Ovary (tissue), 10 donors: ENCODE measurements at places on chromosomes 7 and 10.

DNA sequence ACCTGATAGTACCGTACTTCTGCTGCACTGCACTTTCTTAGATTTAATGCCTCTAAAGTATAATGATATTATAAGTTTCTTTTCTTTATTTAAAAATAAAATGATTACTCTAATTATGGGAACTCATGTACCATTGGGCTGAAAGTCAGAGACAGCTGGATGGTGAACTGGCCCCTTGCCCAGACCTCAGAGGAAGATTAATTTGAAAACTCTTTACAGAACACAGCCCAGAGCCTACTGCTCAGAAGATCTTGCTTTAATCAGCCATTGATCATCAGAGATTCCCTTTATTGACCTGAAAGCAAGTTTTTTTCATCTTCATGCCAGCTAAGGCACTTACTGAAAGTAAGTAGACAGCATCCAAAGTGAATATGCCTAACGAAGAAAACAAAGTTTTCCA lies 341.7 kb downstream of the GFRA1 start:
- no peak for DNase-seq

- DNase-seq, result no peak
Measured at GRCh38 chr7:132650498-132650897, 74.2 kb upstream of the PLXNA4 start.

DNA sequence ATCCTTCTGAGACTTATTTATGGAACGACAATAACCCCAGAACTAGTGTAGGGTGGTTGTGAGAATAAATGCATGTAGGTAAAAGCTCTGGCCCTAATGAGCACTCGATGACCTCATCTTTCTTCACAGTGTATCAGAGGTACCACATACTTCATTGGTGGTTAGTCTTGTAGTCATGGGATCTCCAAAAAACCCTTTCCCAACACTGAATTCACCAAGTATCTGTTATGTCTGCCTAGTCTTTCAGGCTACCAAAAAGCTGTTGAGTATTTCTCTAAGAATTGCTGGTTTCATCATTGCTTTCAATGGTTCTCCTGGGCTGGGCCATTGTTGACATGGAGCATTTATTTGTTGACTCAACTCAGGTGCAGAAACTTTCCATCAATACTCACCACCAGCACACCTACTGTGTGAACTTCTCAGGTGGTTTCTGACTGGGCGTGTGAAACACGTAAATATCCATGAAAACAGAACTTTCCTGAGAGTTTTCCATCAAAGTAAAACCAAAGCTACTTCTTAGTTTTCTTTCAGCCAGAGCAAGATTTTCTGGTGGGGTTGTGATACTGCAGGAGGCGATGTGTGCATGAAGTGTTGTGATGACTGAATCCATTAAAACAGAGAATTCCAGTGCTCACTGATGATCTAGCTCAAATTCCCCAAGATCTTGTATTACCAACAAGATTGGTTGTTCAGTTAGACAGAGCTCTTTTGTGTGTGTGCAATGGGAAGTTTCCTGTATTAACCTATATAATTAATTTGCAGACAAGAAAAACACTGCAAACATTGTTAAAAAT lies 51.4 kb upstream of the SLC35B4 start:
- DNase-seq, result no peak

GRCh38 chr10:31170636-31171035 lies 139.0 kb upstream of the ZNF438 start:
- no peak for DNase-seq

GRCh38 chr7:125336326-125336725 lies 406.7 kb upstream of the POT1 start:
- DNase-seq, result no peak

DNA sequence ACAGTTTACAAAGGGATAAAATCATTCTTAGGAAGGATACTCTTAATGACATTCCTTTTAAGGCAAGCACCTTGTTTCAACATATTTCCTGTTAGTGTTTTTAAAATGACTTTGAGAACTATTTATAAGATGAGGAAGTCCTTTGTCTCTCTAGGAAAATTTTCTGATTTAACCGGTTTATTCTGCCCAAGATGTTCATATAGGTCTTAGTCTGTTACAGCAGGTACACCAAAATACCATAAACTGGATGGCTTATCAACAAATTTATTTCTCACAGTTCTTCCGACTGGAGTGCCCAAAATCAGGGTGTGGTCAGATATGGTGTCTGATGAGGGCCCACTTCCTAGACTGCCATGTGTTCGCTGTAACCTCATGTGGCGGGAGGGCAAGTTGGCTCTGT lies 77.9 kb downstream of the GSAP start:
- no peak for DNase-seq

DNA sequence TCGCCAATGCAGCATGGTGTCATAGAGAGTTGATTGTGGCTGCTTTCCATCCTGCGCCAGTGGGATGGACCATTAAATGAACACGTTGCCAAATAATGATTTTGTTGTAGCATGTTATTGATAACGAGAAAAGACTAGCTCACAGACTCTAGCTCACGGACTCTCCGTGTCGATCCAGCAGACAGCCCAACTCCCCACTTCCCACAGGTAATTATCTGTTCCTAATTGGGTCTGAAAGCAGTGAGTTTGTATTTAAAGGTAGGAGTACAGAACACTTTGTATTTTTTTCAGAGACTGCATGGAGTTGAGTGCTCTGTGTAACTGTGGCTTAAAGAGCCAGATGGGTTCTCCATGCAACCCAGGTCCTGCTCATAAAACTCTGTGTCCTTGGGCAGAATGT lies 1250.5 kb downstream of the TYW1 start:
- DNase-seq, result no peak

DNA sequence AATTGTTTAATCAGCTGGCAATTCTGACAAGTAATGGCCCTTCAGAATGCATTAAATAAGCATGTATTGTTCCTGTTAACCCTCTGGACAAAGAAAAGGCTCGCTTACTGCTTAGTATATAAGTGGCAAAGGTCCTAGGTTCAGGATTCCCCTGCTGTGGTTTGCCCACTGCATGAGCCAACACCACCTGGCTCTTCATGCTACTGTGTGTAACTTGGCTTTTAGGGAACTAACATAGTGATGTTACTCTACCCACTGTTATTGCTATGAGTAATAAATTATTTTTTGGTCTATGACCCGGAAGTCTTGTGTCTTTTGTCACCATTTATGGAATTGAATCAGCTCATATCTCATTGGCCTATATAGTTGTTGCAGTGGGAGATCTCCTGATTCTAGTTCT lies 791.7 kb upstream of the PHF14 start:
- DNase-seq, result no peak

DNA sequence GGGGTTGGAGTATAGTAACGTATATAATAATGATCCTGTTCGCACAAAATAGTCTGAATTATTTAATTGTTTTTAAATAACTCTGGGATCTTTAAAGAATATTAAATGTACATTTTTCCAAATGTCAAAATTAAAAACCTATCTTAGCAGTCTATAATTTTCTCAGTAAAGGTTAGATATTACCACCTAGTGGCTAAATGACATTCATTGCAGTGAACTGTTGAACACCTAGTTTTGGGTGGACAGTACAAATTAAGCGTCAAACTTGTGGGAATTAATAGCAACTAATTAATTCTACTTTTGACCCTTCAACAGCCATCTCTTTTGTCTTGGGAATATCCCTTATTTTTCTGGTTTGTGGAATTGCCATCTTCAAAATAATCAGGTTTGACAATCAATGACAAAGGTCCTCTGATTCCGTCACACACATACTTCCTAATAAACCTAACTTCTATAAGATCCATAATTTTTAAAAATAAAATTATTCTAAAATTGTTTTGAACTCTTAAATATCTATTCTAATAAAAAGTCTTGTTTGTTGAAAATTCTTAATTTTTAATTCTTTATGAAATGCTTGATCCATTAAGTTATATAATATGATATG lies 165.7 kb downstream of the SEMA3D start:
- DNase-seq, result no peak

DNA sequence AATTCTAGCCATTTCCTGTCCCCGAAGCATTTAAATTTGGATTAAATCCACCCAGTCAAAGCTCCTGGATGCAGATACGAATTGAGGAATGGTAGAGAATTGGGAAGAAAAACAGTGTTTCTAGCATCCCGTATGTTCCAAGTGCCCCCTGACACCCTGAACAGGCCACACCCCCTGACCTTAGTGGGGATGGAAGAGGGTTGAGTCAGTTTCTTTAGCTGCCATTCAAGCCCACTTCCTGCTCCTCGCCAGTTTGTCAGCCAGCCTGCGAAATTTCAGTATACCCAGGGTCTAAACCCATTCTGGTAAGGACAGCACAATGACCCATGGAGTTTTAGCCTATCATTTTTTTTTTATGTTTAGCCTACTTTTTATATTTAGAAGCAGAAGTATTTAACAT lies 101.1 kb downstream of the PKD1L1 start:
- no peak for DNase-seq

DNA sequence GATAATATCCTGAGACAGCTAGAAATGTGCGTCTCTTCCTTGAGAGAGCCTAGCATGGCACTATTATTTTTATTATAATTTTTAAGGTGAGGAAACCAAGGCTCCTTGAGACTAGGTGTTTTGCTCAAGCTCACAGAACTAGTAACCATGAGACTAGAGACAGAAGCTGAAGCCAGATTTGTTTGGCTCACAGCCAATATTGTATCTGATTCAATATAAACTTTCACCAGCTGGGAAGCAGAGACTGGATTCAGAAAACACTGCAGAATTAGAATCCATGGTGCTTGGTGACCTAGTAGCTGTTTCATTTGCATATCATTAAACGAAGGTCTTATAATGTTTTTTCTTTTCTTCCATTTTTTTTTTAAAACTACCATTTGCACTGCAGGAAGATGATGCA lies 64.4 kb downstream of the DNAJB9 start:
- no peak for DNase-seq

DNA sequence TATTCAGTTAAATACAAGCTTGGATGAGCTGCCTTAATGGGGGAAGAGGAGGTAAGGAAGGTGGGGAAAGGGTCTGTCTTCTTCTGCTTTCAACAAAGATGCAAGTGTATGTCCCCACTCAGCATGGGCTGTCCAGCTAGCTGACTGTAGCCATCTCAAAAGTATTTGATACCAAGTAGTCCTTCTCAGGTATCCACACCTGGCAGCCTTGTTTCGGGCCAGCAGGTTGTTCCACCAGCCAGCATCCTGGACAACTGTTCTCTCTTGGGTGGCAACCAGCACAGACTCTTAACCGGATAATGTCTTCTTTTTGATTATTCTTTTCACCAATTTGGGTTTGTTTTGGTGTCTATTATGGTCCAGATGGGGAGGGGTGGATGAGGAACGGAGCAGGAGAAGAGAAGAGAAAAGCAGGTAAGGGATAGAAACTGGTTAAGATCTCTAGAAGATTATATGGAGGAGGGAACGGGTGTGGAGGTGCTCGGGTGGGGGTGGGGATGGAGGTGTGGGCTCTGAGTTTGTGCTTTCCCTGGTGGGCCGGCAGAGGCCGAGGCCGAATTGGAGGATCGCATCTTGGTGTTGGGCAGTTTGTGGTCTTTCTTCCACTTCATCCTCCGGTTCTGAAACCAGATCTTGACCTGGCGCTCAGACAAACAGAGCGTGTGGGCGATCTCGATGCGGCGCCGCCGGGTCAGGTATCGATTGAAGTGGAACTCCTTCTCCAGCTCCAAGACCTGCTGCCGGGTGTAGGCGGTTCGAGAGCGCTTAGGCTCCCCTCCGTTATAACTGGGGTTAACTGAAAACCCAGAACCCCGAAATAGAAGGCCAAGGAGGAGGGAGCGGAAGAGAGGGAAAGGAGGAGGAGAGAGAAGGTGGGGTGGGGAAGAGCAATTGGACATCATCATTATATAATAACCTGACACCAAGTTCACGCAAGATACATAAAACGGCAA lies 1.5 kb downstream of the HOXA4 start:
- peak; percentile 59 for DNase-seq

DNA sequence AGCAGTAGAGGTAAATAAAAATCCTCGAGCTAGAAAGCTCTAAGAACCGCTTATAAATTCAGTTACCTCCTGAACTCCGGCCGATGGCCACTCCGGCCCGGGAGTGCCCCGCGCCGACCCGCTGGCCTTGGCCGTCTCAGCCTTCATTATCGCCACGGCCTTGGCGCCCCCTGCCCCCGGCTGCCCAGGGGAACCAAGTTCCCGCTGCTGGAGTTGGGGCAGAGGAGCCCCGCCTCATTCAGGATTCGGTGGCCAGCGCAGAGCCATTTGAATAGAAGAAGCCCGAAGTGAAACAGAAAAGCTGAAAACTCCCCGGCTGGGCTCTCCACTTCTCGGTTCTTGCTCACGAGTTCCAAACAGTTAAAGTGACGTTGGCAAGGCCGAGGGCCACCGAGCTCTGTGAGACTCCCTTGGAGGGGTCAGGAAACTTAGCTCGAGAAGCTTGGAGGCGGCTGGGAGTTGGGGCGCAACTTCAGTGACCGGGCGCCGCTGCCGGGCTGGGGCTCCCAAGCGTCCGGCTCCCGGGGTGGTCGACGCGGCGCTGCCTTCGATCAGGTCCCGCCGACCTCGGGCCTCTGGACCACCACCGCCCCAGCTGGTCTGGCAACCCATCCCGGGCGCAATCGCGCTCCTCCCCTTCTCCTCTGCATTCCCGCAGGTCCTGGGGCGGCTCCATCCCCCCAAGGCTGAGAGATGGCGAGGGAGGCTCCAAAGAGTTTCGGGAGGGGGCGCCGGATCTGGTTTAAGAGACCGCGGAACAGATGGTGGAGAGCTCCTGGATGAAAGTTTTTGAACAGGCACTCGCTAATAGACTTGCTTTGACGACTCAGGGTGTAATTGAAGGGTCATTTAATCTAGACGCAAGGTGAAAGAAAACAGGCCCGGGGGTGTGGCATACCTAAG lies 5.8 kb upstream of the FEZF1 start:
- peak; percentile 16 for DNase-seq

DNA sequence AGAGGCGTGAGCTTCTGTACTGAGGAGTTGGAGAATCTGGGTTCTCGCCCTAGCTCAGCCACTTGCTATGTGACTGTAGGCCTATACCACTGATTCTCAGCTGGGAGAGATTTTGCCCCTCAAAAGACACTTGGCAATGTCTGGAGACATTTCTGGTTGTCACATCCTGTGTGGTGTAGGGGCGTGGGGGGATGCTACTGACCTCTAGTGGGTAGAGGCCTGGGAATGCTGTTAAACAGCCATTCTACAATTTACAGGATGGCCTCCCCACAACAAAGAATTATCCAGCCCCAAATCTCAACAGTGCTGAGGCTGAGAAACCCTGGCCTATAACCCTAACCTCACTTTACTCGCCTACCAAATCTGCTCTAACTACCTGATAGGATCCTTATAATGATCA lies 58.8 kb upstream of the GAD2 start:
- DNase-seq, result no peak

- DNase-seq, result no peak
Measured at GRCh38 chr10:36676321-36676720, 449.1 kb upstream of the ANKRD30A start.

DNA sequence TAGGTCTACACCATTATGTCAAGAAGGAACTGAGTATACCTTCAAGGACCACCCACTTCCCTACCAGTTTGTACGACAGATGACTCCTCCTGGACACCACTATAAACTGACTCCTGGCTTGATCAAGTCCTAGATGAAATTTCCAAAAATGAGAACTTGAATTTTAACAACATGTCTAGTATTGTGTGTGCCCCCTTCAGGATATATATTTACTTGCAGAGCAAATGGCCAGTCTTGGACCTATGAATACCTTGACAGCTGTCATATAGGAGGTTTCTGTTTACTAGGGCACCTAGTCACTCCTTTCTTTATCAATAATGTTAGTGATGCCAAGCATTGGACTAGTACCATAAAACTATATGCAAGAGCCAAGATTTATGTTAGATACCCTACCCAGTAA lies 94.1 kb upstream of the TMEM26 start:
- no peak for DNase-seq

GRCh38 chr7:24965831-24966708 lies 13.9 kb downstream of the OSBPL3 start:
- DNase-seq, result no peak

GRCh38 chr10:50919010-50919409 lies 33.6 kb upstream of the A1CF start:
- no peak for DNase-seq
